ENCODE measurements at places on chromosomes 16 and 17.

DNA sequence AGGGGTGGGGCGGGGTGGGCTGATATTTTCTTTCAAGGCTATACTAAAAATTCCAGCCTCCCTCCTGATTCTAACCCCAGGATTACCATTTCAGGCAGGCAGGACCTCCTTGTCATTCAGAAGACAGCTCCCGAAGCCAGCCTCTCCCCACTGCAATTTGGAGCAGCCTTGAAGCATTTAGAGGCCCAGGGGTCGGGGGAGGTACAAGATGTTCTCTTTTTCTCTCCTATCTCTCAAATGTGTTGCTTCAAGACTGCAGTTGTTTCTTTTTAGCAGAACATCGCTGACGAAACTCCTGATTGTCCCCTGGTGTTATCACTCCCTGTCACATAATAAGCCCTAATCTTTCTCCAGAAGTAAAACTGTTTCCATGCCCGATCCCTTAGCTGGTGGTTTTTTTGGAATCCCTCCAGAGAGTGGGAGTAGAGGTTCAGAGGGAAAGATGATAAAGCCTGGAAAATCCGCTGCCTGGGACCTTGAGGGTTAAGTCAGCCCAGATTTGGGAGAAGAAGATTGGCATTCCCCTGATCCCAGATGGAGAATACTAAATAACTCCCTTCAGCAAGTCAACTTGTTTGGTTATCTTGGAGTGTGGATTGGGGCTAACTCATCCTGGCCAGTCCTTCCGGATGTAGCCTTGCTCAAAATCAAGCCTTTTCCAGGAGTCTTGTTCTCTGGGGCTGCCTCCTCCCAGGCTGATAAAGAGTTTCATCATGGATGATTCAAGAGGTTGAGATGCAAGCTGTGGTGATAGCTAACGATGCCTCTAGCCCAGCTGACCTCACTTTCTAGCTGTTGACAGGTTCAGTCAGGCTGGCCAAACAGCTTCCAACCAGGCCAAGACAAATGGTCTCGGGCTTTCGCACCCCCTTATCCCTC is 71.3 kb downstream of the SOX9 start:
- no peak for DNase-seq

- DNase-seq: no peak
Measured at GRCh38 chr16:64225036-64225435, 896.8 kb downstream of the CDH11 start.

DNA sequence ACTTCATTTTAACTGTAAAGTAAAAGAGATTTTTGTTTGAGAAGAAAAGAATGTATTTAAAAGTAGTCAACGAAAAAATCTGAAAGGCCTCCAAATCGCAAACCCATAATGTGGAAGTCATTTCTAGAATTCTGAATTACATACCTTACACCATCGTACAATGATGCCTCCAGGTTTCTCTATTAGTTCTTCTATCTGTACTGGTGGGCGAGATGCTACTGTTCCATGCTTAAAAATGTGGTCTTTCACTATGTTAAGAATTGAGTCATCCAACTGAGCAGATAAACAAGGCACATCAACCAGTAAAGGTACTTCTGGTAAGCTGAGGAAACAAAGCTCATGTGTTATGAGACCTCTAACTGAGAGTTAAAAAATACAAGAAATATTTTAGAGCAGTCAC is 28.5 kb downstream of the CRLF3 start:
- DNase-seq: no peak

GRCh38 chr17:82097919-82098168 is 192 bp downstream of the FASN start:
- no peak for DNase-seq

DNA sequence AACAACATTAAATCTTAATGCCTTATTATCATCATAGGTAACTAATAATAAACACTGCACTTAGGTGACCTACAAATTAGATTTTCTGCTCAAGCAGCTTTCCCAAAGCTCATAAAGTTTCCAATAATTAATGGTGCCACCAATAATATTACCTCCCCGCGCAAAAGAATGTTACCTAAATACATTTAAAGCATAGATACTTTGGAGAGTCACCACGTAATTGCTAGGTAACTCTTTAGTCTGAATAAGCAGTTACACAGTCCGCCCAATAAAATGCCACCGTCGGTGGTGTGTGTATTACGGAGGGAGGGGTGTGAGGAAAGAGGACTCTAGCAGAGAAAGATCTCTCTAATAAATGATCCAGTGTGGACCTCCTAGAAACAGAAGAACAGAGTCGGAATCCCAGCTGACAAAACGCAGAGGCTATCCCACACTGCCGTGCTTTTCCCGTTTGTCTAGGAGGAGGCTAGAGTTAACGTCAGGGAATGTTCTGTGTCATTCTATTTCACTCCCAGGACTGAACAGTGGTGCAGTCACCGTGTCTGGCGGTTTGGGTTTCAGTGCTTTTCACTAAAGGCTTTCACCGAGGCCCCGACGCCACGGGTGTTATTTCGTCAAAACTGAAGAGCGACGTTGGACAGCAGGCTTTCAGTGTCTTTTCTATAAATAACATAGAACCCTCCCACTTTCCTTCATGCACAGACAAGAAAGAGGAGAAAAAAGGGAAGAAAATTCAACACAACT is 630 bp downstream of the RNFT1 start:
- no peak for DNase-seq

DNA sequence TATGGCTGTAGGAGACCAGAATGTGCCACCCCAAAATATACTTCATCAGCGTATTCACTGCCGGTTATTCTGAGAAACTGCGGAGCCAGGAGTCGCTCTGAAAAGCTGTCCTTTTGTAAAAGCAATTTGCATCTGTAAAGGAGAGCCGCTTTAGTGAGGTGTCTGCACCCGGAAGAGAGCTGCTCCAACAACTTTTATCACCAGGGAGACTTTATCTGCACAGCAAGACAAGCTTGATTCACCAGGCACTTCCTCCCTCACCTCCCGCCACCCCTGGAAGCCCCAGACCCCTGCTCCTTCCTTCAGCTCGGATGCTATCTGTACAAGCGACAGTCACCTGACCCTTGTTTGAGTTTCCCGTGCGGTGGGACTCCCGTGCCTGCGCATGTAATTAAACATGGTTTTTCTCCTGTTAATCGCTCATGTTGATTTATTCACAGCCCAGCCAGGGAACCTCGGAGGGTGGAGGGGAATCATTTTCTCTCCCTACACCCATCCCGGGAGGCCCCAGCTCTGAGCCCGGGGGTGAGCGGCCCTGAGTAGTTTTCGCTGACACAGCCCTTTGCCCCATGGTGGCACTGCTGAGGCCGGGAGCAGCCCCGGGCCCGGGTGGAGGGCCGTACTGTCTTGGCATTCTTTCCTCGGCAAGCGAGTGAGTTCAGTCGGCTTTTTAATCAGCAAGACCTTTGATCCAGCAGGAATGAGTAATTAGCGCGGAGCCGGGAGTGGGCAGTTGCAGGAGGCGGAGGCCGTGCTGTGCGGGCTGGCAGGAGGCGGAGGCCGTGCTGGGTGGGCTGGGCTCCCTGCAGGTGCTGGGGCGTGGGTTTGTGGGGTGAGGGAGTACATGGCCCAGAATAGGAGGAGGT is 222.7 kb upstream of the CIBAR2 start:
- peak; percentile 55 for DNase-seq

- DNase-seq: peak; percentile 82
Measured at GRCh38 chr17:40177275-40177874, at the start of gene RAPGEFL1. RAPGEFL1 (plus strand) TSS chr17:40177470; CDS start chr17:40177862, 392 bp downstream.

DNA sequence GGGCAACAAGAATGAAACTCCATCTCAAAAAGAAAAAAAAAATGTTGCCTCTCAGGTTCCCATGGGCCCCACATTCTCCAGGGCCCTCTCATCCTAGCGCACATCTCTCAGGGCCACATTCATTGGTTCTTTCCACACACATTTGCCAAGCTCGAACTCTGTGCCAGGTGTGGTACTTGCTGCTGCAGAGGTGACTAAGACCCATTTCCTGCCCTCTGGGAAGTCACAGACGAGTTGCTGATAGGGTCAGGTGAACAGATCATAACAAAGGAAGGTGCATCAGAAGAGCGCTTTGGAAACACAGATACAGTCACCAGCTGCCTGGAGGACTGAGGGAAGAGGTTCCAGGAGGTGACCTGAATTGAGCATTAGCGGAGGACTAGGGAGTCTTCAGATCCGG is 1.0 kb downstream of the GSDMA start:
- DNase-seq: no peak

GRCh38 chr17:62854098-62854680 is 46.1 kb upstream of the MARCHF10 start:
- no peak for DNase-seq

DNA sequence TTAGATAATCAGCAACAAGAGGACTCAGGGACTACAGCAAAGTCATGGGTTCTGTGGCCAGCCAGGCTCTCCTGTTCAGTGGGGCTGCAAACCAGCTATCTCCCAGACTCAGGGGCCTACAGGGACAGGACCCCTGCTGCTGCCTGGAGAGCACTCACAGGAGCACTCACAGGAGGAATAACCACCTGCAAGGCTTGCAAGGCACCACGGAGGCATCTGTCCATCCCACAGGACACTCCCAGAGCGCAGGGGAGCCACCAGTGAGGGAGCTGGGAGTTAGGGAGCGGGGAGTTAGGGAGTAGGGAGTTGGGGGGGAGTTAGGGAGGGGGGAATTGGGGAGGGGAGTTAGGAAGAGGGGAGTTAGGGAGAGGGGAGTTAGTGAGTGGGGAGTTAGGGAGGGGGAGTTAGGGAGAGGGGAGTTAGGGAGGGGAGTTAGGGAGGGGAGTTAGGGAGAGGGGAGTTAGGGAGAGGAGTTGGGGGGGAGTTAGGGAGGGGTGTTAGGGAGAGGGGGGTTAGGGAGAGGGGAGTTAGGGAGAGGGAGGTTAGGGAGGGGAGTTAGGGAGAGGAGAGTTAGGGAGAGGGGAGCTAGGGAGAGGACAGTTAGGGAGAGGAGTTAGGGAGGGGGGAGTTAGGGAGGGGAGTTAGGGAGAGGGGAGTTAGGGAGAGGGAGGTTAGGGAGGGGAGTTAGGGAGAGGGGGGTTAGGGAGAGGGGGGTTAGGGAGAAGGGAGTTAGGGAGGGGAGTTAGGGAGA is 5.7 kb downstream of the CANT1 start:
- no peak for DNase-seq

DNA sequence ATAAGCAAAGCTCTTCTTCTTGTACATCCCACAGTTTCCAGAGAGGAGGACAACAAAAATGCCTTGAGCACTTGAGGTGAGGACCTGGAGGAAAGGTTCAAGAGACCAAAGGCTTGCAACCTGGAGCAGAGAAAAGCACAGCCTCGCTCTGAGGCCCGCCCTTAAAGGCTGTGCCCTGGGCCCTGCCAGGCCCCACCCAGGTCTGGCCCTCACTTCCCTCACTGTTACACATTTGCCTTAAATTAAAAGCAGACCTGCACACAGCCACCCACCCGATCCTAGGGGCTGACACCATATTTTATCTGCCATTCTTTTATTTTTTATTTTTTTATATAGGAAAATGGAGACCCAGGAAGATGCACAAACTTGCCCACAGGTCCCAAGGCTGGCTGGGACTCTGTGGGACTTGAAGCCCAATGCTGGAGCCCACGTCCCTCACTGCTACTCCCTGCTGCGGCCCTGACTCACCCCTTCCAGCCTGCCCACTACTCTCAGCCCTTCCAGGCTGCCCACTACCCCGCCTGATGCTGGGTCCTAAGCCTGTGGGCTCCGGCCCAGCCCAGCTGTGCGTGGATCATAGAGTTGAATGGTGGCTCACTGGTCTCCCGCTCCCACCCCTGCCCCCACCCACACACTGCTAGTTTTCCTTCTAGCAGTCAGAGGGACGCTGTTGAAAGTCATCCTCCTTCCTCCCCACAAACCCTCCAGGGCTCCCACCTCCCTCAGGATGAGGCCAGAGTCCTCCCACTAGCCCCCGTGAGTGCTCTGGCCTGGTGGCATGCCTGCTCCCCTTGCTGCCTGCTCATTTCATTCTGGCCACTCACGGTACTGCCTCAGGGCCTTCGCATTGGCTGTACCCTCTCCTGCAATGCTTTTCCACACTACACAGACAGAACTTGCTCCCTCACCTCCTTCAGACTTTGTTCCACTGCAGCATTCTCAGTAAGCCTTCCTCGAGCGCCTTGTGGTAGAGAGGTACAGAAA is 77.6 kb upstream of the MED9 start:
- no peak for DNase-seq

- peak; percentile 85 for DNase-seq
Measured at GRCh38 chr17:1186923-1187771, 7.4 kb upstream of the ABR start.

GRCh38 chr16:89025636-89026035 is 48.6 kb upstream of the CBFA2T3 start:
- no peak for DNase-seq

GRCh38 chr16:25081702-25082101 is 29.8 kb upstream of the LCMT1 start:
- no peak for DNase-seq

DNA sequence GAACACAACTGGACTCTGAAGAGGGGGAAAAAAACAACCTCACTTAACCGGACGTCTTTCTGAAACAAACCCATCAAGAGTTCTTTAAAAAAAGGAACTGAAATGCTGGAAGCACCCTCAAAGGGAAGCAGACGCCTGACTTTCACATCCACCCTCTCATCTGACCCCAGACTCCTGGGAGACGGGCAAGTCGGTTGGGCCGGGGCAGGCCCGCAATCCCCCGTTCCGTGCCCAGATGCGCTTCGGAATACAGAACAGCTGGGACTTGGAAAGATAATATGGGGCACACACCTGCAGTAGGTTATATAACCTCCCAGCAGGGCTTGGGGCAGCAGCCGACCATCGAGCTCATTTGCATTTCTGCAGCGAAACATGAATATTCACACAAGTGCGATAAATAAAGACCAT is 3.7 kb downstream of the ARHGAP27 start:
- DNase-seq: peak; percentile 39

- DNase-seq: no peak
Measured at GRCh38 chr17:4800462-4801196, 1.5 kb downstream of the C17orf114 start.

DNA sequence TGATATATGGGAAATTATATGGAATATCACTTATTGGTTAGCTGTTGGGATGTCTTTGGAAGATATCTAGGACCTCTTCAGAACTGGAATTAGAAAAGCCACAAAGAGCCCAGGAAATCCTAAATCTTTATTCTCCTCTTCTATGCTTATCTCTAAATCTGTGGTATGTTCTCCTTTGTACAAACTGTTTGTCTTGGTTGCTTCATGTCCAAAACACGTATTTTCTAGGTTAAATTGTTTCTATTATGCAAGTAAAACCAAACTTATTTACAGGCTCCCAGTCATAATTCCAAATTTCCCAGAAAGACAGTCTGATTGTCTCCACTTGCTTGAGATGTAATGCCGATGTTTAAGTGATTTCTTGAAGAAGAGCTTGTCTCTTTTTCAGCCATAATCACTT is 650.9 kb downstream of the CDH11 start:
- no peak for DNase-seq

DNA sequence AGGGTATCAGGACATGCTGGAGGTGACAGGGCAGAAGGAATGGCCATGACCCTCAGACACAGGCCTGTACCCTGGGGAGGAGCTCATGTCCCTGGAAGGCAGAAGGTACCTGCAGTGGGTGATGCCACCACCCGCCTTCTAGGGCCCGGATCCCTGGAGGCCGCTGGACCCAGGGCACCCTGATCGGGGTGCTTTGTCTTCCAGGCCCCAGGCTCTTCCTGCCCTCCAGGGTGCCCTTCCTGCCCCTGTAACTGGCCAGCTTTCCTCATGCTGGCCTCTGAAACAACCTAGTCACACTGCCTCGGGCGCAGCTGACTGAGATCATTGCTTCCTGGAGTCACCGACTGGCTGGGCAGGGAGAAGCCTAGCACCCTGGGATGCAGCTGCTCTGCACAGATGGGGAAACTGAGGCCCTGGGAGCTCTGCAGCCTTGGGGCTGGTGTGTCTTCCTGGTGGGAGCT is 5.8 kb downstream of the ADCY7 start:
- DNase-seq: peak; percentile 47

- DNase-seq: no peak
Measured at GRCh38 chr17:56866496-56866895, 32.5 kb downstream of the DGKE start.
